ENCODE measurements at places on chromosomes 1 and 21.

DNA sequence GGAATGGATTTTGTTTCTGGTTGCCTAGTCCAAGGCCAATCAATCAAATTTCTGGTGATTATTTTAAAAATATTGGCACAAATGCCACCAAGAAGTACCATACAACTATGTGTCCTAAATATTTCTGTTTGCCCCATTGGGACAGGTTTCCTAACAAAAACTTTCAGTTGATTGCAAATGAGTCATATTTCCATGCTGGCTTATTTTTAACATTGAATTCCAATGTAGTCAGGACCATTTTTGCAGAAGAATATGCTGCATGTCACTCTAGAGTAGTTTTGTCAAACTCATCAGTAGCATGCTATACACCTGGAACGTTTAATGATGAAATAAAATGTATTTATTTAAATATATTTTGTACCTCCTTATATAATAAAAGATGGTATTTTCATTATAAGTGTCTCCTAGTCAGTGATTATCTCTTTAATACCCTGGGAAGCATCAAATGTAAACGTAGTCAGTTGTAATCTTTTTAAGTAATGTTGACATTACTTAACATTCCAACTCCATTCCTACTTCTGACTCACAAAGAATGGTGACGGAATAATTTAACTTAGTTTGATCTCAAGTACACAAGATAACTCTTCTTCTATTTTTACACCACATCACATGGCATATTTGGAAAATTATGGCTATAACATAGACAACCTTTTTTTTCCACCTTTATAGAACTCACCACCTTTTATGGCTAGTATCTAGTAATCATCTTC is 39.0 kb upstream of the USH2A start:
- no peak for DNase-seq

DNA sequence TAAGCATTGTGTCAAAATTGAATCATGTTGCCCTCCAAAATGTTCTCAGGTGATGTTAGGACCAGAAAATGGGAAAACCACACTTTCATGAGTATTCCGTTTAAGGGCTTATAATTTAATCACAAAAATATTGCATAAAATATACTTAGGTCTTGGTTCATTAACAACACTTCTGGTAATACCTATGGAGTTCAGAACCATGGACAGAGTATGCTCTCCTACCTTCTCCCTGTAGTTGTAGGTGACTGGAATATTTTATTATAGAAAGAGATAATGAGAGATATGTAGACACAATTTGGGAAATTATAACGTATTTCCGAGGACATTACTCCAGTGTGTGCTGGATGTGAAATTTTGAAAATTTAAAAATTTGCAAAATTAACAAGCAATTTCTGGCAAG is 232.5 kb downstream of the NCAM2 start:
- no peak for DNase-seq

DNA sequence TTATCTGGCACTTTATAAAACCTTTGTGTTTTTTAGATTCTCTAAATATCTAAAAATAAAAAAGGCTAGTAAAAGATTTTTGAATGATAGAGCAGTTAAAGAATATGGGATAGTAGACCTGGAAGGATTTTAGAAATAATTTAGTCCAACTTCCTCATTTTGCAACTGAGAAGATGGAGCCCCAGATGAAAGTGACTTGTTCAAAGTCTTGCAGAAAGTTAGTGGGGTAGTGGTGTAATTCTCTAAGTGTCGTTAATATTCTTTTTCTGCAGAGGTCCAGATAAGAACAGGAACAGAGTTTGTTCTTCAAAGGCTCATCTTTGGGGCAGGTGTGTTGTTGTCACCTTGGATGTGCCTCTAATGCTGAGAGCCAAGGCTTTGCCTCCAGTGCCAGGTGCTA is 159.5 kb downstream of the DISC1 start:
- DNase-seq = no peak

DNA sequence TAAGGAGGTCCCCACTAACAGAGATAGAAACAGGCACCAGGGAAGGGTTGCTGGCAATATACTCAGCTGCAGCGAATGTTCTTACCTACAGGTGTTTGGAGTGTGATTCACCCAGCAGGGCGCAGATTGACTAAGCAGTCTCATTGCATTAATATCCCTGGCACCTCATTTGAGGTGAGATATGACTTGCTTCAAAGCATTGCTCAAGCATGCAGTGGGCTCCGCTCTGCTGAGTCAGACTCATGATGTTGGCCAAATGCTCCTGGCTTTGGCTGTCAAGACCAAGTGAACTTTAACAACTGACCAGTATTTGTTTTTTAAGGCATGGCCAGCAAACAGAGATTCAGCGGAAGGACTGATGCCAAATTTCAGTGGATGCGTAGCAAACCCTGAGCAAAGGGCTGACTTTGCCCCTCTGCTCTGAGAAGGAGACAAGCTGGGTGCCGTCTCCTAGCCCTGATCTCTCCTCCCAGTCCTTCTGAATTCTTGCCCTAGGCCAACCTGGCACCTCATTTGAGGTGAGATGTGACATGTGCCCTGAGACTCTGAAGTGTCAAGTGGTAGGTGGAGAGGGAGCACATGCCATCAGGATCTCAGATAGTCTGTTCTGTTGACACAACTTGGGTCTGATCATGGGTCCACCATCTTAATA is 187.1 kb upstream of the COA6 start:
- no peak for DNase-seq

- peak; percentile 35 for DNase-seq
Measured at GRCh38 chr1:31753707-31754349, 10.3 kb downstream of the ADGRB2 start.

- no peak for DNase-seq
Measured at GRCh38 chr21:35508139-35508888, 459.2 kb upstream of the RUNX1 start.

DNA sequence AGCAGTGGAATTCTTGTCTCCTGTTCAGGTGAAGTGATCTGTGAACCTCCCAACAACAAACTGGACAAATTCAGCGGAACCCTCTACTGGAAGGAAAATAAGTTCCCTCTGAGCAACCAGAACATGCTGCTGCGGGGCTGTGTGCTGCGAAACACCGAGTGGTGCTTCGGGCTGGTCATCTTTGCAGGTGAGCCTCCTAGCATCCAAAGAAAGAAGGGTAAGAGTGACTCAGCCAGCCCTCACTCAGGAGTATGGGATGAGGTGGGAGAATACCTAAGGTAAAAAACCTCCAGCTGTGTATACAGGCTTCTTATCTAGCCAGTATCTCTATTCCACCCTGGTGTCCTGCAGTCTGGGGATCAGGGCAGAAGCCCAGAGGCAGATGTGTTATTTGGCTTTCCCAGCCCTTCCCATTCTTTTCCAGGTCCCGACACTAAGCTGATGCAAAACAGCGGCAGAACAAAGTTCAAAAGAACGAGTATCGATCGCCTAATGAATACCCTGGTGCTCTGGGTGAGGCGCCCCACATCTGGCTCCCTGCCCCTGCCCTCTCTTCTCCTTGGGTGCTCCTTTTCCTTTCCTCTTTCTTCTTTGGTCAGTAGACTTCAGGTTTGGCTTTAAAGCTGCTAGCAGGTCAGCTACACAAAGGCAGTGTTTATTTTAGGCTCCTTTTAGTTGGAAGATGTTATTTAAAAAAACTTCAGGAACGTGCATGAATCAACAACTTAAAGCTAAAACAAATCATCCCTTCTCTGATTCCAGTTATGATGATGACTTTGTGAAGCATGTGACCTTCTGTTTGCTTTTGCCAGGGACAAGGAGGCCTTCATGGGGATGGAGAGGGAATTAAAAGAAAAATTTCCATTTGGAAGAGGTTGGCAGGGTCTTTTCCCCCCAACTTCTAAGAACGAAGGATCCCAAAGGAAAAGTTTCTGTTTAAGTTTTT is 9.0 kb downstream of the ATP8B2 start:
- no peak for DNase-seq

- DNase-seq = no peak
Measured at GRCh38 chr1:219081943-219082925, 91.4 kb upstream of the LYPLAL1 start.
